ENCODE measurements at places on chromosomes 4 and X.

DNA sequence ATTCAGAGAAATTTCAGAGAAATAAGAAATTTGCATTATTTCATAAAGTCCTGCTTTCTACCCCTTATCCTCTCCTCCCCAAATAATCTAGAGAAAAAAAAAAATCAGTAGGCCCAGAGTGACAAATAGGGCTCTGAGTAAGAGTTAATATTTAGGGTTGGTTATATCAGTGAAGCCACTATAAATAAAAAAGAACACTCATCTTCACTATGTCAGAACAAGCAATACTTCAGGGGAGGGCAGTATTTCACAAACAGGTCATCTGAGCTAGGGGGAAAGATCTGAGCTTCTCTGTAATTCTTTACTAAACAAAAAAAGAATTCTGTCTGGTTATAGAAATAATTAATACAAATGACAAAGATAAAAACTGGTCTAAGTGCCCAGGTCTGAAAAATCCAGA lies 39.4 kb downstream of the PDE5A start:
- DNase-seq = no peak

DNA sequence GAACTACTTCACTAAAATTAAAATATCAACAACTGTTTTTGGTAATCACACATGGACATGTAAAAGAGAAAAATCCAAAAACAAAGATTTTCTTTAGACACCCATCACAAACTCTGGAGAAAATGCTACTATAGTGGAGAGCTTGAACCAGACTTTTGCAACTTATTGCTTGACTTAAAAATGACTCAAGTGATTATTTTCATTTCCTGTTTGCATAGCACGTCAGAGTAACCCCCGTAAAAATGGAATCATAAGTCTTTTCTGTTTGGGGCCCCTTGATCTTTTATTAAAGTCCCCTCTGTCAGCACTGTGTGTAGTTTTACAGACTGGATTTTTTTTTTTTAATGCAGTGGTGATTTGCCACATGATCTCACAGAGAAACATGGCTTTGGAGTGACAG lies 79.5 kb downstream of the PRKG2 start:
- DNase-seq = no peak

DNA sequence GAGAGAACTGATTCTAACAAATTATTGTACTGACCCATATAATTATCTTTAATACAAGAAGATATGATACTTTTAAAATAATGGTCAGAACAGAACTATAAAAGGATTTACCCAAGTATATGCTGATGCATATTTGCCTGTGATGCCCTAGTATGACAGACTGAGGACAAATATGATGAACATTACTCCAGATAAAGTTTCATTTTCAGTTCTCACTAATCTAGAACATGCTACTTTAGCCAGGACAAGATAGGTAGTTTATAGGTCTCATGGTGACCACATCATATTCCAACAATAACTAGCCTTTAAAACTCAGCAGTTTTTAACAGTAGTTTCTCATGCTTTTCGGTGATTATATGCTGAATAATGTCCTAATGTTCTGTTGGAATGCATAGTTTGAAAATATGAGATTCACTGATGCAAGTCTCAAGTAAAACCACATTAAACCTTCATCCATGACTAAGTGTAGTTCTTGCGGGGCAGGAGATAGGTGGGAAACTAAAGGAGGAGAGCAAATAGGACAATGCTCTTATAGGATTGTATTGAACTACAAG lies 295.2 kb upstream of the AGA start:
- DNase-seq = no peak

GRCh38 chr4:61605984-61606383 lies 405.9 kb downstream of the ADGRL3 start:
- DNase-seq = no peak

DNA sequence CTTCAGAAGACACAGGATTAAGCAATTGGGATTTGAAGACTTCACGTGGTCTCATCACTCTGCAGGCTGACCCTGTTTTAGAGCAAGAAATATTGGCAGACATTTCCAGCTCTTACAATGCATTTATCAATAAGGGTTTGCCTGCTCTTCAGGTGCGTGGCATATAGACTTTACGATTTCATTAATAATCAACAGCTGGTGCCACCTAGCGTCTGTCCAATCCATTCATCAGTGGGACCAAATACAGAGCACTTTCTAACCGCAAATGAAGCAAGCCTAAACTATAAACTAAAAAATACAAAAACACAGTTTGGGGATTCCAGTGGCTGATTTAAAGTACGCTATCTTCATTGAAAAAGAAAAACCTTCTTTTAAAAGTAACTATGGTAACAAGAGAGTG lies 125.4 kb upstream of the DMD start:
- DNase-seq = no peak

DNA sequence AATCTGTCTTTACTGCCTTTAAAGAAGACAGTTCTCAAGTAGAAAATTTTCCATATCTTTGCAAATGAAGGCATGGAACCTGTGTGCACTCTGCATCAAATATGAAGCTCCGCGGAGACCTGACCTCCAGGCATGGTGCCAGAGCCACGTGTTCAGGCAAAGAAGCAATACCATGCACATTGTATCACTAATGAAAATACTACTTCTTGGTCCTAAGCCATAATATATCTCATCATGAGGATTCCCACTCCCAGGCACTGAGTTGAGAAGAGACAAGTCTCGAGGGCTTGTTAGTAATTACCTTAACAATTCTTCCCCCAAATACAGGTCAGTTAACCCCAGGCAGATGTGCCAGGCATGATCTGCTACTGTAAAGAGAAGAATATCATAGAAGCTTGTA lies 56.7 kb downstream of the PCDH19 start:
- no peak for DNase-seq

GRCh38 chr4:89497517-89498308 lies 190.1 kb upstream of the GPRIN3 start:
- no peak for DNase-seq

- DNase-seq = no peak
Observed at GRCh38 chr4:180197471-180197870, 2045.7 kb upstream of the TENM3 start.

DNA sequence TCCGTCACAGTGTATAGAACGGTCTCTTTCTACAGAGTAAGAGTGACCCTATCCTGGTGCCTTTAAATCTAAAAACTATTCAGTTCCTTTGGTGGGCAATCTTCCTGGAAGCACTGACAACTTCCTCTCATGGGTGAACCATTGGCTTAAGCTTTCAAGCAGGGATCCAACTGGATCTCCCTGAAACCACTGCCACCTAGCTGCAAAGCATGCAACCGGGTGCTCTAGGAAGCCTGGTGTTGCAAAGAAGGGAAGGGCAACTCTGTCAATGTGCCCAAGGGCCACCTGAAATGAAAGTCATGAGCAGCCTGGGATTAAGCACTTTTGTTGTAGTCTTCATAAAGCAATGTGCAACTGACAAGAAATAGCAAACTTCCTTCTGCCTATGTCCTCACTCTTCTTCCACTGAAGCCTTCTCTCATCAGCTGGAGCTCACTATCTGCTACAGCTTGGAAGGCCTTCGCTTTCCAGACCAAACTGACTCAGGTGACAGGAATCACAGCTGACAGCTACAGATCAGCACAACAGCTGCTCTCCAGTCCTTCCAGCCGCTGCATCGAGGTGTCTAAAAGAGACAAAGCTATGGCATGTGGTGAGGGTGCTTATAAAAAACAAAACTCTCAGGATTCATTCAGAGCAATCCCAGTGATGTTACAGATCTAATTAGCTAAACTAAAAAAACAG lies 46.1 kb downstream of the SETD7 start:
- DNase-seq = no peak

DNA sequence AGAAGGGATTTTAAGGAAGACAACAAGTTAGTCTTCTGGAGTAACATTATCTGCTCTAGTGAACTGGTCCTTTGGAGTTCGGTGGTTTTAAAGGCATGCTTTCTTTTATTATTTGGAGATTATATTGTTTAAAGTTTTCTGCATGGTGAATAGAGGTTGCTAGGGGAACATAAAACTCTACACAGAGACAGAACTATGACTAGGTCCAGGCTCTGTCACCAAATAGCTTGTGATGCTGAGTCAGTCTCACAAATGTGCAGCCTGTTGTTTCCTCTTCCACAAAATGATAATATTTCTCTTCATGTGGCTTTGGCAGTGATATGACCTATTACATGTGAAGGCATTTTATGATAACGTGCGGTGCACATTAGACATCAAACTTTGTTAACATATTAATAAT lies 132.6 kb downstream of the PACRGL start:
- no peak for DNase-seq

DNA sequence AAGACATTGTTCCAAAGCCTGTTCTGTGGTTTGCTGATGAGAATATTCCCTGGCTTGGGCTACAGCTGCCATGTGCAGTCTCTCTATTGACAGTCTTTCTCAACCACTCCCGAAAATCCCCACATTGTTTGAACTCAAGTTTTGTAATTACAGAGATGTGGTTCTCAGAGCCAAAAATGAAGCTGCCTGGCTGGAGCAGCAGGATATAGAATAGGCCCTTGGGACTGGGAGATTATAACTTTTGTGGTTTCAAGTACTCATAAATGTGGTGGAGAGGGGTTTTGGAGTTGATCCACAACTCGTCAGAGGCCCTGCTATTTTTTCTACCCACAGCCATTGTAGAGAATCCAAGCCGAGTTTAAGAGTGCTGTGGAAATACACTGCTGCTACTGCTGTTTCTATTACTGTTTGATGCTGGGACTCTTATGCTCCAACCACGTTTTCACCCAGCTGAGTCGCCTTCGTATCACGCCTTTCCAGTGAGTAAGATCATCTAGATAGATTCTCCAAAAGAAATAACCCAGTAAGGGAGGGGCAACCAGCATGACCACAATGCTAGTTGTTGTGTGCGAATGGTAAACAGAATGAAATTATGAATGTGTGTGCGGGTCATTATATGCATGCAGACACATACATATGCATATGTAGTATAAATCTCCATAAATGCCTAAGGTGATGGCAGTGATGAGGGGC lies 57.1 kb upstream of the ATXN3L start:
- DNase-seq = no peak

DNA sequence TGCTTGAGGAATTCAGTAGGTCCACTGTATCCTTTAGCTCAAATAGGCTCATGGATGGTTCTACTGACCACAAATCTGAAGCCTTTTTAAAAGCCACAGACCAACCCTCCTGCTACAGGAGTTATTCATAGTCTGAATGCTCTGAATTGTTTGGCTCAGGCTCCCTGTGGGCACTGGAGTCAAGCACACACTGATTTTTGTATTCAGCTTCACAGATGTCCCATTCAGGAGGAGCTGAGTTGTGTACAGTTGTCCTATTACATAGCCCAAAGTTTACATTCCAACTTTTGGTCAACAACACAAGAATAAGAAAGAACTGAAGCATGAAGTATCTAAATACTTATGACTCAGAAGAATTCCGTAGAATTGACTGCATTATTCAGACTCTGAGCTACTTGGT lies 243.9 kb downstream of the UNC5C start:
- no peak for DNase-seq

- no peak for DNase-seq
Observed at GRCh38 chr4:156594624-156595023, 377.0 kb downstream of the PDGFC start.
